Stimulated activated CD4-positive, alpha-beta T cell treated with anti-CD3 and anti-CD28 coated beads, Interleukin-15, amount 100 ng/mL, for 1 hour (primary cell): ENCODE measurements at places on chromosomes 5 and 9.

GRCh38 chr5:159571501-159572244 lies 241.4 kb upstream of the IL12B start:
- DNase-seq = no peak

DNA sequence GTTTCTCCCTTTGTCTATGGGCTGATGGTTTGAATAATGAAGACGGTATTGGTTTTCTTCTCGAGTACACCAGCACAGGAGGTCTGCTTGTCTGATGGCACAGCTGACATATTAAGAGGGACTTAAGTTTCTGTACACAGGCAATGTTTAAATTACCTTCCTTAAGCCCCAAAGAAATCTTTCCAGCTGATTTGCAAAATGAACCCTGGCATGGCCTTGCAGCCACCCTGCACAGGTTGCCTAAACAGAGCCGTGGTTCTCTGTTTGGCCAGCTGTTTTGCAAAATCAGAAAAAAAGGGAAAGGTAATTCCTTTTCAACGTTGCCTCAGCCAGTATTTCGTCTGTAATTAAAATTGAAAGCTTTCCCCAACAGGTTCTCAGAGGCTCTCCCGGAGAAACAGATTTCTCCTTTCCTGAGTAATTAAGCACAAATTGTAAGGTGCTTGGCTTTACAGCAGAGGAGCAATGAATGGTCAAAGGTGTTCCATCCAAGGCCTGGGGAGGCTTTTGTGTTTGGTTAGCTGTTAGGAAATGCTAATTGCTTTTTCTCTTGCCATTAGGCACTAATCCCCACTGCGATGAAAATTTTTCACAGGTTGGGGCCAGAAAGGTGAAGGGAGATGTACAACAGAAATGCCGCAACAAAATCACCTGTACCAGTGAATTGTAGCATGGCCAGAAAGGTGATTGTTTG lies 138.9 kb downstream of the RASEF start:
- no peak for DNase-seq

DNA sequence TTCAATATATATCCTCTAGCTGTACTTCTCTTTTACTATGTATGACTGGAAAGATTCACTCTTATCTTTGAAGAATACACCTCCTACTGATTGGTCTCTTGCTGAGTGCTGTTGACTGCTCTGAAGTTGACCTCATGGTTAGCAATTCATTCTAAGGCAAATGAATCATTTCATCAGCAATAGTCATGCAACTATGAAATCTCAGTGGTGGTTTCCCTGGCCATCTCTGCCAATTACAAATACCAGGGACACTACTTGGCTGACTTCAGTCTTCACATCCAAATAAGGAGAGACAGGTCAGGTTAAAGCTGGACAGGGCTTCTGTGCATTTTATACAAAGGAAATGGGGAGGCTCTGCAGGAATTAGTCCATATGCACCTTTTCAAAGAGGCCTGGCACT lies 333.5 kb upstream of the ACTBL2 start:
- DNase-seq = no peak

DNA sequence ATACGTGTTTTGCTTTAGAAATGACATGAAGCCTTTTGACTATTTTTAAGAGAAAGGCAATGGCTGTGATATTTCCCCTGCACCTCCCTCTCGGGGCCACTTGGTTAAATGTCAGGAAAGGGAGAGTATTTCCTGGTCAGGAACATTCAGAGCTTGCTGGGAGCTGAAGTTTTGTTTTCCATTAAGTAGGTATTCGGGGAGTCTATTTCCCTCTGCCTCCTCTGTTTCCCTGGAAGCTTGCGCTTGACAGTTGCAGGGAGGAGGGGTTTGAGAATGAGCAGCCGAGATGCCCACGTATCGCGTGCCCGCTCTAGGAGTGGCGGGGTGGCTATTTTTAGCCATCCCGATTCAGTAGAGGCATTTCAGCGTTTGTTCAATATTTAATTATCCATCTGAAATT lies 6.7 kb downstream of the DAB2IP start:
- DNase-seq = no peak

DNA sequence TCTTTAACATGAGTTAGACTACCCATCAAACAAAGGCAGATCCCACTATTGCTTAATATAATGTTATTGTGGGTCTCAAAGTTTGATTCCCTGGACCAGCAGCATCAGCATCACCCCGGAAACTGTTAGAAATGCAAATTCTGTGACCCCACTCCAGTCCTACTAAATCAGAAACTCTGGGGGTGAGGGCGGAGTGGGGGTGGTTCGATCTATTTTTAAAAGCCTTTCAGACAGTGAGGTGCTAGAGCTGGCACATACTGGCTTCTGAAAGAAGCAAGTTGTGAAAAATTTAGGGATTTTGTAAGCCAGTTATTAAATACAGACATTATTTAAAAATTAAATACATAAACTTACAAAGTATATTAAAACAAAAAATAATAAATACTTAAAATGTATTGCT lies 513.2 kb downstream of the NFIB start:
- no peak for DNase-seq
